NCI-H2081 (cell line): ENCODE measurements at places on chromosomes 1 and 21.

DNA sequence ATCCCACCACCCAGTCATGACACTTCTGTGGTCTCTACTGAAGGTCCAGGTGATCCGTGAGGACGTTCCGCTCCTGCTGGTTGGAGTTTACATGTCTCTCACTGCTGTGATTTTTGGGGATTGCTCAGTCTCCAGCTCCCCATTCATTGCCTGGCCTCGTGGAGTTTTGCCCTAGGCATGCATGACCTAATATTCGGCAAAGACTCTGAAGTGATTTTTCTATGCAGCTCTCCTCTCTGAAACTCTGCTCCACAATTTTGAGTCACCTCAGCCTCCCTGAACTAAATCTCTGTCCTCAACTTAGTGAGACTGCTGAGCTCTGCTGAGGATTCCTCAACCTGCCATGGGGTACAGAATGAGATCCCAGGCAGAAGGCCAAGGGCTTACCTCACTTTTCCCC, 174.4 kb upstream of the FGGY start:
- DNase-seq: no peak

- no peak for DNase-seq
These were observed 6.7 kb downstream of the DR1 start for GRCh38 chr1:93352376-93352775.

- no peak for DNase-seq
These were observed 114.3 kb downstream of the FGGY start for GRCh38 chr1:59411147-59411546.

DNA sequence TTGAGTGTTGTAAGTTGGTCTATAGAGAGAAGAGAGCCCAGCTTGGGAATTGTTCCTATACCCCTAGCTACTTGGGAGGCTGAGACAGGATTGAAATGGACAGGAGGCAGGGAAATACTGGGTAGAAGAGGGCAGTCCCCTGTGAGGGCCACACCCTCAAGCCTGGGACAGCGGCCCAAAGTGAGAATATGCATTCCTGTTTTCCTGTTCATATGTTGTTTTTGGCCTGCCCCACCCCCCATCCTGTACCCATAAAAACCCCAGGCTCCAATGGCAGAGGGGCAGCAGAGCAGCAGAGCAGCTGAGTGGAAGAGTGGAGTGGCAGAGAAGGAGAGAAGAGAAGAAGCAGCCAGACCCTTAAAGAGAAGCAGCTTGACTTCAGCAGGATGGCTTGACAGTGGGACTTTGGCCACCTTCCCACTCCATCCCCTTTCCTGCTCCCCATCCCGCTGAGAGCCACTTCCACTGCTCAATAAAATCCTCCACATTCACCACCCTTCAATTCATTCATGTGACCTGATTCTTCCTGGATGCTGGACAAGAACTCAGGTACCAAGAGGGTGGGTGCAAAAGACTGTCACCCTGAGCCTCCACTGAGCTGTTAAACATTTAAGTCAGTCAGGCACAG, 70.6 kb upstream of the PUM1 start:
- no peak for DNase-seq
